ENCODE measurements at places on chromosomes 4 and X.
A peak's percentile ranks its signal among the peaks of the same experiment; 100 is the strongest.

- no peak for DNase-seq
Observed at GRCh38 chr4:16720761-16721160, 177.7 kb downstream of the LDB2 start.

- DNase-seq, result no peak
Observed at GRCh38 chr4:87390551-87390890, 467 bp downstream of the HSD17B11 start.

- DNase-seq, result no peak
Observed at GRCh38 chrX:47936224-47936939, 67.4 kb downstream of the ZNF182 start.

DNA sequence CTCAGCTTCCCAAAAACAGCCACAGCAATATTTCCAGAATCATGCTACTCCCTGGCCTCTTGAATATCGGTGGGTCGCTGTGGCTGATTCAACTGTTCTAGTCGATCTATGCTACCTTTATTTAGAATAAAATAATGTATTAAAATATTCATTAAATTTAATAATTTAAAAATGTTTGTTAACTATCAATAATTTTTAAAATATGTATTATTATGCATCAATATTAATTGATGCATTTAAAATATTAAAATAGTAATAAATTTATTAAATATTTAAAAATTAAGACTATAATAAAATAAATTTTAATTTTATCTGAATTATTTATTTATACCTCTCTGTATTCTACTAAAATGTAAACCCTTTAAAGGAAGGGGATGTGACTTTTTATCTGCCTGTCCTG is 19.0 kb downstream of the ARSD start:
- no peak for DNase-seq

DNA sequence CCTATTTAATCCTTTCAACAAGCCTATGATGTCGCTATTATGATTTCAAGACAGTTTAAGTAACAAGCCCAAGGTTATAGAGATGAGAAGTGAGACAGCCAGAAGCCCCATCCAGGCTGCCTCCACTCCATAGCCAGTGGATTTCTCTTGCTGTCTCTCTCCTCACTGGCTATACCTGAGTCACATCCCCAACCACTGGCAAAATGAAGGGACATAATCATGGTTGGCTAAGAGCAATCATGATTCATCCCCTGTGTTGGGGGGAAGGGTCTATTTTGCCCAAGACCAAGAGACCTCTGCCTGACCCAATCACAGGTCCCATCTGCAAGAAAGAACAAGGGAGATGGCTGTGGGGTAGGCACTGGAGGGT is 334.9 kb upstream of the GATB start:
- DNase-seq, result no peak

GRCh38 chr4:119244832-119245231 is 32.3 kb downstream of the USP53 start:
- DNase-seq, result no peak

- DNase-seq, result no peak
Observed at GRCh38 chr4:153535772-153536513, 69.8 kb downstream of the TMEM131L start.

DNA sequence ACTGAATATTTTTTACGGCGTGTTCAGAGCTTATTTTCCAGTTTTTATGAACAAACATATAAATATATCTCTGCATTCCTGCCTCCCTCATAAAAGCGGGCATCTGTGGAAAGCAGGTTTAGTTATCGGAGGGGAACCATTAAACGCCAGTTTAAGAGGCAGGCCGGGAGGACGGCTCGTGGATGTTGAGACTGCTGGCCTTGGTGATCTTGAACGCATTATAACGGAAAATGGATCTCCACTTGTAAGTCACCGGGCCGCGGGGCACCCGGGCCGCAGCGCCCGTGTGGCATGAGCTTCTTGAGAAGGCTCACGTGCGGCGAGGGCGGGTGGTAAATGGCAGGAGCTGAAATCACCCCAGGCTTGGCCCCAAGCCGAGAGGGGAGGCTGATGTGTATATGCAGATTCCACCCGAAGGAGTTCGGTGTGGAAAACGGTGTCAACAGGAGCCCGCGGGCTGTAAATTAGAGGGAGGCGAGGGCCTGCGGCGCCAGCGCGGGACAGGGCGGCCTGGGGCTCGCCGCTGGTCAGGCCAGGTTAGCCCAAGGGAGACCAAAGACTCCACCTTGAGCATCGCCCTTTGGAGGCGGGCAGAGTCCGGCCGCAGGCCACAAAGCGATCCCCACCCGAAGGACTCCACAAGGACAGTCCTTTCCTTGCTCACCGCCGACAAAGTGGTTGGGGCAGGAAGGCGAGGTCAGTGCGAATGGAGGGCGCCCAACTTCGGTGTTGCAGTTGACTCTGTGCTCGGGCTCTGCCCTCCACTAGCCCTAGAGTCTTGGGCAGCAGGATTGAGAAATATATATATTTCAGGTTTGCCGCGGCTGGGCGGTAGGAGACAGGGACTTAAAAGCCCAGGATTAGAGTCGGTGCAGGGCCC is 1.3 kb upstream of the HAND2 start:
- DNase-seq, result peak; percentile 47

- DNase-seq, result no peak
Observed at GRCh38 chrX:118726396-118726795, 1.0 kb upstream of the IL13RA1 start.

DNA sequence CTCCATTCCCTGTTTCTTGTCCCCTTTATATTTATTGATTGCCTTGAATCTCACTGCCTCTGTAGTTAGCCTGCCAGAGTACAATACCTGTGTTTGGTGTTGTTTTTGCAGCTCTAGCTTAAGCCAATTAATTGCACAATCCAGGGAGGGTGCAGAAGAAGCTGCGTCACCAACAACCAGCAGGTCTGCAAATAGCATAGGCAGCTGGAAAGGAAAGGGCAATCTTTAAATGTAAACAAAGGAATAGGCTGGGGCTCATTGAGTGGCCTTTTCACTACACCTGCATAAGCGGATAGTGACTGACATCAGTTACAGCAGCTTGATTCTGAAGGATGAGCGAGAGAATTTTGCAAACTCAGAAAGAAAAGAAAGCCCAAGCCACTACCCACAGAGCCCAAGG is 106.8 kb upstream of the RAI2 start:
- no peak for DNase-seq

DNA sequence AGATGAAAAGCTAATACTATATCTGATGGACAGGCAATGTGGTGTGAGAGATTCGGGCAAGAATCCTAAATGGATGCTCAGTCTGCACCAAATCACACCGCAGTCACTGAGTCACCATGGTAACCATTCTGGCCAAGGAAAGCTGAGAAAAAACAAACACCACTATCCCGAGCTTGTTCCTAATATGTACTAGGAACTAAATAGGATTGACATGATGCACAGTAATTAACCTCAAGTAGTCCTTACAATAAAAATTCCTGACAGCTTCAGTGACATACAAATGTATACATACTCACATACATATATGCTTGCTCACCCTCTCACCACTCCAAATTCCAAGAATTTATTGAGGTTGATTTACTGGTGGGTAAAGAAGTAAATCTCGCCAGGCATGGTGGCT is 1.1 kb upstream of the RAB40A start:
- DNase-seq, result no peak

- DNase-seq, result no peak
Observed at GRCh38 chrX:87896057-87896456, 378.5 kb downstream of the KLHL4 start.

GRCh38 chr4:56640621-56641493 is 40.2 kb downstream of the HOPX start:
- no peak for DNase-seq

GRCh38 chrX:130321550-130321949 is 18.2 kb upstream of the SLC25A14 start:
- DNase-seq, result no peak

DNA sequence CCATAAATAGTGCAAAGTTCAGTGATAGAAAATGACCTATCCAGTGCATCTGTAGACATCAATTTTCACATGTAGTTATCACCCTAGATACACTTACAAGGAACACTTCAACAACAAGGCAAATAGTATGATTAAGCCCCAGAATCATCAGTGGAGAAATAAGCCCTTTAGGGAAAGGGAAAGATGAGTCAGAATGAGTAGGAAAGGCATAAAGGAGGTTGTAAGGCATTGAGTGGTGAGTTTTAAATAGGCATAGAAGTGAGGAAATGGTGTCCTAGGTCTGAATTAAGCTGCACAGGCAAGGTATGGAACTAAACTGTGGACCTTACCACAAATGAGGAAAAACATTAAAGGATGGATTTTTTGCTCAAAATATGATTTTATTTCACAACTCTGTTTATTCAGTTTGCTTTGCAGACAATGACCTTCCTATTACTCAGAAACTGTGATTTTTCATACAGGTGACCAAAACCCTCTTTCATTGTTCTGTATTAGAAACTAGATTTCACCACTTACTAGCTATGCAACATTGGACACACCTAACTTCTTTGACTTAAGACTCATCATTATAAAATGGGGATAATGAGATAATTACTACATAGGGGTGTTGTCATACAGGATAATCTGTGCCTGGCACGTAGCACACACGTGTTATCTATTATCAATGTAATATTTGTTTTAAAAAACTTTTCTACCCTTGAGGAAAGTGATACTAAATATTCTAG is 57.0 kb upstream of the MAP9 start:
- no peak for DNase-seq

DNA sequence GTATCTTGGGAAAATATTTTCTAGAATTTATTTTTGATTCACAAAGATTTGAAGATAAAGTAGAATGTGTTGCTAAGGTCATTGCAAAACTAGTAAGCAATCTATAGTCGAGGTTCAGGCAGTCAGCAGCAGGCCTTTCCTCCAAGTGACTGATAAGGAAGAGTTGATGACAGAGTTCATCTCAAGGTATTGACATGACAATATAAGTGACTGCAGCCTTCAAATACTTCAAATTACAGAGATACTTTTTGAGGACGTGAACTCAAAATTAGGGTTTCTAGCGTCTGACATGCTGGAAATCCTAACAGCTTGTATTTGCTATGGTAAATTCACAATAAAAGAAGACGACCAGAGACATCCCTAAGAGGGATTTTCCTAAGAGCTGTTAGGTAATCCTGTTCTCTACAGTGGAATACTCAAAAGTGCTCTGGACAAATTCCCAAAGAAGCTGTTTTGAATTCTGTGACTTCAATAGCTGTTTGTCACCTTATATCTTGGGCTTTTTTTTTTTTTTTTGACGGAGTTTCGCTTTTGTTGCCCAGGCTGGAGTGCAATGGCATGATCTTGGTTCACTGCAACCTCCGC is 7.4 kb downstream of the ARHGAP10 start:
- DNase-seq, result no peak

DNA sequence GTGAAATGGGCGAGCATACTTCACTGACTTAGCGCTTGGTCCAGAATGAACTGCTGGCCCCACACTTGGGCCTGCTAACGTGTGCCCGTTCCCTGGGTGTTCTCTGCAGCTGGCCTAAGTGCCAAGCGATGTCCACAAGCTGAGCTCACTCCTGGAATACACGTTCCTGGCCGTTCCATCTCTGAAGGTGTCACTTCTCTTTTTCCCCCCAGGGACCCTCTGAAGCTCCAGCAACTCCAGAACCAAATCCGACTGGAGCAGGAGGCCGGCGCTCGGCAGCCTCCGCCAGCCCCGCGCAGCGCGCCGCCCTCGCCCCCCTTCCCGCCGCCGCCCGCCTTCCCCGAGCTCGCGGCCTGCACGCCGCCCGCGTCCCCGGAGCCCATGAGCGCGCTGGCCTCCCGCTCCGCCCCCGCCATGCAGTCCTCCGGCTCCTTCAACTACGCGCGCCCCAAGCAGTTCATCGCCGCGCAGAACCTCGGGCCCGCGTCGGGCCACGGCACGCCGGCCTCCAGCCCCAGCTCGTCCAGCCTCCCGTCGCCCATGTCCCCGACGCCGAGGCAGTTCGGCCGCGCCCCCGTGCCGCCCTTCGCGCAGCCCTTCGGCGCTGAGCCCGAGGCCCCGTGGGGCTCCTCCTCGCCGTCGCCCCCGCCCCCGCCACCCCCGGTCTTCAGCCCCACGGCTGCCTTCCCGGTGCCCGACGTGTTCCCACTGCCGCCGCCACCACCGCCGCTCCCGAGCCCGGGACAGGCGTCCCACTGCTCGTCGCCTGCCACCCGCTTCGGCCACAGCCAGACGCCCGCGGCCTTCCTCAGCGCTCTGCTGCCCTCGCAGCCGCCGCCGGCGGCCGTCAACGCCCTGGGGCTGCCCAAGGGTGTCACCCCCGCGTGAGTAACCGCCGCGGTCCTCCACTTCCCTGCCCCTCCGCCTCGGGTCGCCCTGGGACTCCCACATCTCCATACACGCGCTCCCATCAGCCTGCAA is 132.3 kb downstream of the CBR4 start:
- DNase-seq, result peak; percentile 75

DNA sequence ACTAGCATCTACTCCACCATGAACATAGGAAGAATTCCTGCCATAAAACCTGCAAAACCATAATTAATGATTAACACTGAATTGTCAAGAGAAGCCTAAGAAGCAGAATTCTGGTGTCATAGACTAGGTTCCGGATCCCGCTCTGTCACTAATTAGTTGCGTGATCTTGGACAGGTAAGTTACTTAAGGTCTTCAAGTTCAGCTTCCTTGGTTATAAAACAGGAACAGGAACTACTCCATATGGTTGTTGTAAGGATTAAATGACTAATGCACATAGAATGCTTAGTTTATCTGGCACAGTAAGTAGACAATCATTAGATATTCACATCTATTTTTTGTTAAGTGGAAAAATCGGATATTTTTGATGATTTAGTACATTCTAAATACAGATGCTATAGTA is 14.3 kb downstream of the G3BP2 start:
- DNase-seq, result no peak

DNA sequence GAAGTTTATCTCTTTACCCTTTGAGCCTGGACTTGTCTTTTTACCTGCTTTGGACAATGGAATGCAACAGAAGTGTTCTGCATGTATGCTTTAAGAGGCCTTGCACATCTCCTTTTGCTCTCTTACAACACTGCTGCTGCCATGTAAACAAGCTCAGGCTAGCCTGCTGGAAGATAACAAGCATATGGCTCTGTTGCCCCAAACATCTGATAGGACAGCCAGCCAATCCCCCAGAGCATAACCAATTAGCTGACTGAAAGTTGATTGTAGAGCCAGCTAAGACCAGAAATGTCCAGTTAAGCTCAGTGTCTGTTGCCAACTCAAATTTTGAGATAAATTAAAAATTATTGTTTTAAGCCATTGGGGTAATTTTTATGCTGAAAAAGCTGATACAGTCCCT is 510.6 kb upstream of the CNKSR2 start:
- no peak for DNase-seq

DNA sequence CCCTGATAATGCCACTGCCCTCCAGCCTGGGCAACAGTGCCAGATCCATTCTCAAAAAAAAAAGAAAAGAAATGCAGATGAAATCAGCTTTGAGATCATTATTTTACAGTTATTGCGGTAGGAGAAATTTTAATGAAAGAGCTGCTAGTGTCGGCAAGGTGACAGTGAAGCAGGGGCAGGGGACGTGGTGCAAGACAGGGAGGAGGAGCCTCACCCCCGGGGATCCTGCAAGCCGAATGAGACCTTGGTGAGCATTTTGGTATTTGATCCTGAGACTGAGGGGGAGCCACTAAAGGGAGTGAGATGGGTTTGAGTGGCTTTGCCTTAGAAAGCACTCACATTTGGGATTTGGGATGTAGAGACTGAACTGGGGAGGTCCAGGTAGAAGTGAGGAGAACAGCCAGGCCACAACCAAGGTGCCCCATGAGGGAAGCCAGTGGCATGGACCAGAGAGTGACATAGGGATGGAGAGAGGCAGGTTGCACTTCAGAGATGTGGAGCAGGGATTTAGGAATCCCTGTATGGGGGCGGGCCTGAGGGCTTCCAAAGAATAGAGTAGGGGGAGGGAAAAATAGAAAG is 23.6 kb downstream of the RBM10 start:
- no peak for DNase-seq

- DNase-seq, result peak; percentile 26
Observed at GRCh38 chr4:89837993-89838390, 1.0 kb upstream of the SNCA start.
